ENCODE measurements at places on chromosomes 2 and 18. TPM values are rescaled to one million over a fixed set of nuclear protein-coding genes. Genes with fewer than 3 reads are reported as not detected.

PLB1 gene
- 4.2 TPM for total RNA-seq

CTAGE1 gene
- not detected for total RNA-seq

ADGRF3 gene
- total RNA-seq = 0.17 TPM

HNMT gene
- total RNA-seq = 67.4 TPM

GMPPA gene
- total RNA-seq = 25.3 TPM

ARID5A gene
- 32.8 TPM for total RNA-seq

FN1 gene
- 955 TPM for total RNA-seq

ANKRD30BL gene
- total RNA-seq = not detected

TRIM43 gene
- not detected for total RNA-seq

MBD2 gene
- total RNA-seq = 78.4 TPM

KIF1A gene
- total RNA-seq = 0.81 TPM

CNTNAP5 gene
- total RNA-seq = not detected

GRCh38 chr18:71028285-71028762 lies 739.5 kb downstream of the SOCS6 start:
- no peak for DNase-seq

DNA sequence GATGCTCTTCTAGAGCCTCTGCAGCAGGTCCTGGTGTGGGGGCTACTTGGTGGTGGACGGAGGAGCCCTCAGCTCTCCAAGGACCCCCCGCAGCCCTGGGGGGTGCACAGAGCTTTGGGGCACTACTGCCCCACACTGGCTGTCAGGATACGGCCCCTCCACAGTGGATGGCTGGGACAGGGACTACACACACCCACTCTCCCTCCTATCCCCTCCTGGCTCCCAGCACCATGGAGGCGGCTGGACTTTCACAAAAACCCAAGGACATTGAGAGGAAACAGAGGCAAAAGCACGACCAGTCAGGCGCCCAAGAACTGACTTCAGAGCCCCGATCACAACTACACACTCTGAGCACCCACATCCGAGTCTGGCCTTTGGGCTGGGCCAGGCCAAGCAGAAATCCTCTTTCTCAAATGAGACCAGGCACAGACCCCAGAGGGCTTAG lies 12.6 kb downstream of the GPR35 start:
- DNase-seq = no peak

- DNase-seq = no peak
Observed at GRCh38 chr2:151549191-151549590, 139.5 kb downstream of the RIF1 start.

GRCh38 chr2:15814403-15814802 lies 125.9 kb upstream of the MYCN start:
- DNase-seq = no peak

GRCh38 chr2:198611201-198611600 lies 806.8 kb downstream of the PLCL1 start:
- DNase-seq = no peak

- DNase-seq = no peak
Observed at GRCh38 chr18:39918847-39919246, 2036.2 kb upstream of the PIK3C3 start.

DNA sequence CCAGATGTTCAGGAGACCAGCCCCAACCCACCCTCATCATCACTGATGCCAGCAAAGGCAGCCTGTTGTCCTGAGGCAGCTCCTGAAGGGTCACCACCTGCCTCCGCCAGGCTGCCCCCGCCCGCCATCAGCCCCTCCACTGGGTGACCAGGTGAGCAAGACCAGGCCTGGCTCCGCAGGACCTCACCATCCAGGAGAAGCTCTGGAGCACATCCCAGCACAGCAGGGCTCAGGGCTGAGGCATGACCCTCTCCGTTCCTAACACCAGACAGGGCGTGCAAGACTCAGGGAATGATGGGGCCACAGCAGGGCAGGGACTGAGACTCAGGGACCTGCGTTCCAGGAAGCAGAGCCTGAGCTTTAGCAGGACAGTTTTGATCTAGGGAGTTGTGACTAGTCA lies 218.8 kb upstream of the RAB6C start:
- no peak for DNase-seq

GRCh38 chr2:127705391-127706065 lies 4.2 kb downstream of the SFT2D3 start:
- DNase-seq = no peak

DNA sequence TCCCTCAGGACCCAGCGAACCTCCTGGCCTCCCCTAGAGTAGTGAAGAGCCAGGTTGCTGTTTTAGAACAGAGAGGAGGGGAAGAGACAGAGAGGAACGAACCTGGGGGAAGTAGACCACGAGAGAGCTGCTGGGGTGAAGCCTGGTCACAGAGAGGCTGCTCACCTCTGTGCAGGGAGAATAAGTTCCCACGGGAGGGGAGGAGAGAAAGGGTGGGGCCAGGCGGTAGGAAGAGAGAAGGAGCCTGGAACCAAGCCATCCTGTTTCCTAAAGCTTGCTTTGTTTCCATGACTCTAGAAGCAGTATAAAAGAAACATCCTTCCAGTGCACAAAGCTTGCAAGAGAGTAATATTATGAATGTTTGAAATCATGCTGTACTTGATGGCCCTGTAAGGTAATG lies 147.9 kb downstream of the MYT1L start:
- DNase-seq = no peak

- no peak for DNase-seq
Observed at GRCh38 chr2:65026704-65027464, 29.3 kb upstream of the CEP68 start.

DNA sequence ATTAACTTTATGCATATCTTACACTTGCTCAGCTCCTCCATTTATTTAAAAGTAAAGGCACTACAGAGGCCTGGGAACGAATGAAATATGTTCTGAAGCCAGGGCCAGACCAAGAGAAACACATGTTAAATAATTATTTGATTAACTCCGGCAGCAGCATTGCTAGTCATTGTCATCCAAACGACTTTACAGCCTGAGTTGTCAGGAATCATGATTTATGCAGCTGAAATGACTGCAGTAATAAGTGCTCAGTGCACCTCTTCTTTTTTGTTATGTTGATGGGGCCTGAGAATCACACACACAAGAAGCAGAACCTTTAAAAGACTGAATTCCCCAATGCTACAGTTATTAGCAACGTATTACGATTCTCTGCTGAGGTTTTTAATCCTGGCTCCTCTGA lies 58.9 kb downstream of the EPHA4 start:
- no peak for DNase-seq

DNA sequence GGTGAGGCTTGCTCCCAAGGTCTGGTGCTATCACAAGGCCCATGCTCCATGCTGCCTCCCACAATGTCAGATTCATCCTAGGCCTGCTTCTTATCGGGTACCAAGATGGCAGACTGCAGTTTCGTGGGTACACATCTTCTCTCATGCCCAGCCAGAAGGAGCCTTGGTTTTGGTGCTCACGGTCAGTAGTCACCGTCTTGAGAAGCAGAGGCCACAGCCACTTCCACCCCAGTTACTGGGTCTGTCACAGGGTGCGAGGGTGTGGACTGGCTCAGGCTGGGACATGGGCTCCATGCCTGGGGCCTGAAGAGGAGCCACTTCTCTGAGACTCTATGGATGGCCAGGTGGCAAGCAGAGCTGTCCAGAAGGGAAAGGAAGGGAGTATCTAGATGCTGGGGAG lies 178.8 kb upstream of the HS6ST1 start:
- DNase-seq = peak; percentile 28

- DNase-seq = no peak
Observed at GRCh38 chr2:46032996-46033395, 264.2 kb upstream of the EPAS1 start.

- no peak for DNase-seq
Observed at GRCh38 chr2:214740867-214741395, 68.6 kb downstream of the BARD1 start.

DNA sequence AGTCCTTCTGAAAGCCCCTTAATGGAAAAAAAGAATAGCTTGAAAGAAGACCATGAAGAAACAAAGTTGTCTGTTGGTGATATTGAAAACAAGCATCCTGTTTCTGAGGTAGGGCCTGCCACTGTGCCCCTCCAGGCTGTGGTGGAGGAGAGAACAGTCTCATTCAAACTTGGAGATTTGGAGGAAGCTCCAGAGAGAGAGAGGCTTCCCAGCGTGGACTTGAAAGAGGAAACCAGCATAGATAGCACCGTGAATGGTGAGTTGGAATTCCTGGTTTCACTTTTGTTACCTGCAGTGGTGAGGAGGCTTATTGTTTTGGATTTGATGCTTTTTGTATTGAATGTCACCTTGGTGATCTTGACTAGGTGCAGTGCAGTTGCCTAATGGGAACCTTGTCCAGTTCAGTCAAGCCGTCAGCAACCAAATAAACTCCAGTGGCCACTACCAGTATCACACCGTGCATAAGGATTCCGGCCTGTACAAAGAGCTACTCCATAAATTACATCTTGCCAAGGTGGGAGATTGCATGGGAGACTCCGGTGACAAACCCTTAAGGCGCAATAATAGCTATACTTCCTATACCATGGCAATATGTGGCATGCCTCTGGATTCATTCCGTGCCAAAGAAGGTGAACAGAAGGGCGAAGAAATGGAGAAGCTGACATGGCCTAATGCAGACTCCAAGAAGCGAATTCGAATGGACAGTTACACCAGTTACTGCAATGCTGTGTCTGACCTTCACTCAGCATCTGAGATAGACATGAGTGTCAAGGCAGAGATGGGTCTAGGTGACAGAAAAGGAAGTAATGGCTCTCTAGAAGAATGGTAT lies 13.3 kb downstream of the SLC20A1 start:
- no peak for DNase-seq

DNA sequence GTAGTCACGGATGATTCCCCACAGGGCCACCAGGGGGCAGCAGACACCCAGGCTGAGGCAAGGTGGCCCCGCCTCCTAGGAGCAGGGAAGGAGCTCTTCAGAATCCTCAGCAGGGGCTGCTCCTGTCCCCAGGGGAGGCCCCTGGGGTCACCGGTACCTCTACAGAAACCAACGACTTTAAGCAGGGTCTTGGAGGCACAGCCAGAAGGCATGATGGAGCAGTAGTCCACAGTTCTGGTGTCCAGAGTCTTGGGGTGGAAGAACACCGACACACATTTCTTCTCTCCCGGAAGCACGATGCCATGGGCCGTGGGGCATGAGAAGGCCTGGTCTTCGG lies 11.5 kb downstream of the CFAP65 start:
- peak; percentile 89 for DNase-seq

DNA sequence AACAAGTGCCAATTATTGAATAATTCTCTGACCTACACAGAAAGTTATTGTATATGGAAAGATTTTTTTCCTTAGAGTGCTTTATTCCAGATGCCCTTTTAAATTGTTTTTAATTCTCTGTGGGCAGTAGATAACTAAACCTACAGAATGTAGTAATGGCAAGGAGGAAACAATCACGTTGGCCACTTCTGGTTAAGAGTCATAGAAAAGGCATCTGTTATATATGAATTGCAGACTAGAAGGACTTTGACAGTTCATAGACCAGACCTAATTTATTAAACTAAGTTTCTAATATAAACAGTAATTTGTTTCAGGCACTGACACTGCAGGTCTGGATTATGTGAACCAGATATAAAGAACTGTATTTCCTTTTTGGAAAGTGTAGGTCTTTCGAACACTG lies 607.5 kb downstream of the PLCL1 start:
- no peak for DNase-seq

GRCh38 chr2:149388120-149388816 lies 57.9 kb downstream of the LYPD6 start:
- DNase-seq = no peak

- DNase-seq = no peak
Observed at GRCh38 chr2:121303531-121304263, 18.7 kb upstream of the TFCP2L1 start.

- no peak for DNase-seq
Observed at GRCh38 chr2:28616396-28616999, 120.6 kb downstream of the PLB1 start.

GRCh38 chr2:201084863-201085262 lies 13.1 kb downstream of the NDUFB3 start:
- DNase-seq = no peak

DNA sequence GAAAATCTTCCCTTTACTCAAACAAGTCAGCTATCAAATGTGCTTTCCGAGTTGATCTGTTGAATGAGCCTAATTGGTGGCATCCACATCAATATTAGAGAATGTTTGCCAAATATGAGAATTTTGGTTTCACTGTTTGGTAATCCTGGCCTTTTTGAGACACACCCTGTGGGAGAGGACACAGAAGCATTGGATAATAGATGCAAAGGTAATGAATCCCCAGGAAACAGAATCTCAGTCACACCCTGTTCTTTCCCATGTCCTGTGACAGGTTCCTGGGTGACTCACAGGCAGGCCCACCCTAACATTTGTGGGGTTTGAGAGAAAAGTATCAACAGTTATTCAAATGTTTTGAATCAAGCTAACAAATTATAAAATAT lies 99.8 kb upstream of the PELI1 start:
- no peak for DNase-seq

- DNase-seq = no peak
Observed at GRCh38 chr2:209277444-209277843, 146.4 kb upstream of the MAP2 start.

DNA sequence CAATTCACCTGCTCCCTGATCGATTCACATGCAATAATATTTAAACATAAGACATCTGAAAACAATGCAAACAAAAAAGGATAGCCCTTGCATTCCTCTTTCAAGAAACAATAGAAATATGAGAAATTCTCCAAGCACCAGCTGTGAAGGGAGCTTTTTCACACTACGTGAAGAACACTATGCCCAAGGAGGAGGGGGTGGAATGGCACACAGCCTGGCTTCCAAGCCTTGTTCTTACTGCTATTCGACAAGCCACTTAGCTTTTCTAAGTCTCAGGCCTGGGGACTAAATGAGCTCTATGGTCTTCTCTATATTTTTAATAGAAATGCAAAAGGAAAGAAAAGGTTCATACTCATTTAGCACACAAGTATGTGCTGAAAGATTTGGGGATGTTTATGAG lies 92.2 kb upstream of the CHRNA1 start:
- DNase-seq = no peak

GRCh38 chr2:132581991-132582738 lies 87.8 kb downstream of the LYPD1 start:
- no peak for DNase-seq

Measured in upper lobe of right lung (tissue), 1 donor.